Stimulated activated CD4-positive, alpha-beta T cell treated with anti-CD3 and anti-CD28 coated beads, Interleukin-2, amount 100 ng/mL, for 24 hours (primary cell): ENCODE measurements at places on chromosomes 3 and 15.

GRCh38 chr3:173793963-173794362 is 396.4 kb downstream of the NLGN1 start:
- DNase-seq: no peak

DNA sequence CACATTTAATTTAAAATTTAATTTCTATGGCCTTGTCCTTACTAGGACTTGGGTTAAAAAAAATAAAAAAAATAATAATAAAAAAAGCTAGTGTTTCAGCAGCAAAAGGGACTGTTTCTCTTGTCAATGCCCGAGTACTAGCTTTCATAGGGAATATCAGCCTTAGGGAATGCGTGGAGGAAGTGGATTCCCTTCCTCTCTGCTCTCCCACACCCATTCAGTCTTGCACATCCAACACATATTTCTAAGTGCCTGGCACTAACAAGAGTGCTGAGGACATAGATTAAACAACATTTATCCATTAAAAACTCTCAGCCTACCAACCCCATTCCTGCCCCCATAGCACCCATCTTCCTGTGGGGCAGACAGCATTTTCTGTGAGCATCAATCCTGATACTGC is 6.2 kb downstream of the ZNF385D start:
- no peak for DNase-seq

DNA sequence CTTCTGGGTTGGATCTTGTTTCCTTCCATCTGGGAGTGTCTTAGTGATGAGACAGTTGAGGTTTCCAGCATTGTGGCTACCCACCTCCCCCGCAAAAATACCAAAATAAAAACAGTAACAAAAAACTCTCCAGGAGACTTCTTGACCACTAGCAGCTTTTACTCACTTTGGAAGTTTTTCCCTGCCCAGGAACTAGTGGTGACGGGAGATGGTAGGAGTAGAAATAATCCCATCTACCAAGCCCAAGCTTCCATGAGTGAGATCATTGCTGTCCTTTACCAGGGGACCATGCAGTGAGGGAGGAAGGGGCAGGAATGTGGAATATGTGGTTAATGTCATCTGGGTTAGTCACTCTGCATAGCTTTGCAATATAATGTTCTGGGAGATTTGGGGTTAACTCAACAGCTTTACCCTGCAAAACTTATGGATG is 187.7 kb downstream of the ITPR1 start:
- no peak for DNase-seq

DNA sequence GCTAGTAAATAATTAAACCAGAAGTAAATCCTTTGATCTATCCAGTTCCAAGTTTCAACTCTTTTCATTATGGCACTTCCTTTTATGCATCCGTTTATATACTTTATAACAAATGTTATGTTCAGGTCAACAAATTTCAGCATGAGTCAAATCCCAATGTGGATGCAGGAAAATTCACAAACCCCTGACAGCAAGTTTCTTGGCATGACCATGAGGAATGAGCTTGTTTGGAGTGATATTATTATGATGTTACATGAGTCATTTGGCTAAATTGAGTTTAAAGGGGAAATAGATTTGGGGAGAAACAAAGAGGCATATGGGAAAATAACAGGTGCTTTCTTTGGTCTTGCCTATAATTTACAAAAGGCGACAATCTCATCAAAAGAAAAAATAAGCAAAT is 32.1 kb upstream of the KCNMB2 start:
- no peak for DNase-seq

DNA sequence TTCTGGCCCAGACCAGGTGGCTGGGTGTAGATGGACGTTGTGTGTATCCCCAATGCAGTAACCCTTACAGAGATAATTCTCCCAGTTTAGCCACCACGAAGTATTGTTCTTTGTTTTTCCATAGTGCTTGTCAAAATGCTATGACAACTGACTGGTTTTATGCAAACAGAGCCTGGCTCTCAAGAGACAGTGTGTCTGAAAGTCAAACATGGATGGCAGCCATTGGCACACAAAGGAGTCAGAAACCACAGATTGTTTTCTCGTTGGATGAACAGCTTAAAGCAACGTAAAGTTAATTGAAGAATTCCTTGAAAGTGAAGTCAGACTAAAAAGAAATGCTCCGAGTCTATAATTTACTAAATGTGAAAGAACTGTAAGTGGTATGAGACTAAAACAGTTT is 91.2 kb downstream of the FILIP1L start:
- no peak for DNase-seq

GRCh38 chr3:86793786-86794185 is 197.2 kb downstream of the VGLL3 start:
- DNase-seq: no peak

DNA sequence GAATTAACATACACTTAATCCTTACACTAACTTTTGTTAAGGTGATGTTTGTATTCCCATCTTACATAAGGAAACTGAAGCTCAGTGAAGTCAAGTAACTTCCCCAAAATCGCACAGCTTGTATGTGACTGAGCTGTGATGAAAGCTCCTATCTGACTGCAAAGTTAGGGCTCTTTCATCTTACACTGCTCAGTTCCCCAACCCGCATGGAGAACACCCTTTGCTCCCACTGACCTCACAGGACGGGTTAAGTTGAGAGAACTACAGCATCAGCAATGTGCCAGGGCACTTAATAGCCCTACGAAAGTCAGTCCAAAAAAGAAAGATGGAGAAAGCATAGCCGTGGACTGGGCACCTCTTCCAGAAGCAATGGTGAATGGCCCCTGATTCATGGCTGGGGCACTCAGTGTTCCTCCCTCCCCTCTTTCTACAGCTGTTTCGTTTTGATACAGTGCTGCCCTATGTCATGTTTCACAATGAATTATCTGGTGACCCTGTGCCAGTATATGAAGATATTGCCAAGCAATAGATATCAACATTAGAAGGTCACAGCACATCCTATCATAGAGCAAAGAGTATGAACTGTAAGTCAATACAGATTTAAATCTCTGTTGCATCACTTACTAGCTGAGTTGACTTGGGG is 38.0 kb downstream of the CADPS start:
- no peak for DNase-seq

DNA sequence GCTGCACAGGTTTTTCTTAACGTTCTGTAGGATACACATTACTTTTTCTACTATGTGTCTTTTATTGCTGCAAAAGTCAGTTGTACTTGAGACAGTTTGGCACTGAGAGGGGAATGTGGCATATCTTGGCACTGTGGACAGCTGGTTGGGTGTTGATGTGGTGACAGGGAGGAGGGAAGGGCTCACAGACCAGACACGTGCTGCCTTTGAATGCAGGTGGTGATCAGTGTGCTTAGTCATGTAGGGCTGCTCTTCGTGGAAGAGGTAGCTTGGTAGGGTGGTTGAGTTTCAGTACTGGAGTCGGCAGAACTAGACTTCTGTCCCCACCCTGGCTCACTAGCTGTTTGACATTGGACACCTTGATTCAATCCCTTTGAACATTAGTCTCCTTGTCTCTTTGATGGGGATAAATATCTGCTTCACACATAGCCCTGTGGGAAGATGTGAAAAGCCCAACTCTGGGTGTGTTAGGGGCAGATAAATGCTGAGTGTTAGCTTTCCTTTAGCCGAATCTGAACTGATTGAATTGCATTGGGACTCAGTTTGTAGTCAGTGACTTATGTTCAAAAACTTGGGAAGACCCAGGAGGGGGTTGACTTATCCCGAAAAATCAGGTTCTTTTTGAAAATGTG is 108.4 kb downstream of the PTPRG start:
- no peak for DNase-seq

DNA sequence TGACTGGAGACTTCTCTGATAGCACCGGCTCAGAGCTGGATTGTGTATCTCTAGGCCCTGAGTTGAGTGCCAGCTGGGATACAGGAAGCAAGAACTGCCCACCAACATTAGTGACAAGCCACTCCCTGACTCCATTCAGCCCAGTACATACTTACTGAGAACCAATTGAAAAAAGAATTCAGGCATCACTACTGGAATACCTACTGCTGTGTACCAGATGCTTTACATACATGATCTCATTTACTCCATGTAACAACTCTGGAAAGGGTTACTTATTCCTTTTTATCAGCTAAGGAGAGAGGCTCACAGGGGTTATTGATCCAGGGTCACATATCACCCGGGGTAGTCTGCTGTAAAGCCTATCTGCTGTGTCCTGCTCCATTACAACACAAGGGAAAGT is 1.3 kb upstream of the SYN2 start:
- DNase-seq: no peak

GRCh38 chr3:52454938-52455282 is 494 bp upstream of the NISCH start:
- DNase-seq: no peak

DNA sequence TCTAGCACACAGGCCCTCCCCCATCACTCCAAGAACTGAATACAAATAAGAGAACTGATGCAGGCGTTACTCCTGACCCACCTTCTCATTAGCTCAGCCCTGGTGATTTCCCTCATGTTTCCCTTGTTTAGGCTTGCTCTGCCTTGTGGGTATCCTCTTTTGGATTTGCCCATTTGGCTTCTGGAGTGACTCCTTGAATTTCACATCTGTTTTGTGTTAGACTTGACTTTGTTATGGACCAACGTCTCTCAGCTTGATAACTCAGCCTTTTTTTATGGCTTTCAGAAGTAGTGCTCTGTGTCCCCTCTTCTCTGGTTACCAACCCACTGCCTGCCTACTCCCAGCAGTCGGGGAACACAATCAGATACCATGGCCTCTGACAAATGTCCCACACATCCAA is 11.3 kb upstream of the TMOD3 start:
- DNase-seq: no peak

DNA sequence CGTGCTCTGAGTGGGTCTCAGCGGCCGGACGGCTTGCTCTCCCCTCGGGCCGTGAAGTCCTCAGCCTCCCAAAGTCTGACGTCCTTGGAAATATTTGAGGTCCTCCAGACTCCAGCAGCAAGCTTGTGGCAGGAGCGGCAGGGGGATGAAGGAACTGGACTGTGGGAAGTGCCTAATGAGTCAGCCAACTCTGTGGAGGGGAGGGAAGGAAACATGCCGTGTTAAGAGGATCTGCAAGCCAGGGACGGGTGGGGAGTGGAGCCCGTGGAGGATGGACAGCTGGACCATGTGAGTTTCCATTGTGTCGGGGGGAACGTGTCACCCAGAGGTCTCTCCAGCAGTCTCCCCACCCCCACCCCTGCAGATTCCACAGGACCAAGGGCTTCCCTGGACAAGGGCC is 39.4 kb upstream of the IDH2 start:
- no peak for DNase-seq

DNA sequence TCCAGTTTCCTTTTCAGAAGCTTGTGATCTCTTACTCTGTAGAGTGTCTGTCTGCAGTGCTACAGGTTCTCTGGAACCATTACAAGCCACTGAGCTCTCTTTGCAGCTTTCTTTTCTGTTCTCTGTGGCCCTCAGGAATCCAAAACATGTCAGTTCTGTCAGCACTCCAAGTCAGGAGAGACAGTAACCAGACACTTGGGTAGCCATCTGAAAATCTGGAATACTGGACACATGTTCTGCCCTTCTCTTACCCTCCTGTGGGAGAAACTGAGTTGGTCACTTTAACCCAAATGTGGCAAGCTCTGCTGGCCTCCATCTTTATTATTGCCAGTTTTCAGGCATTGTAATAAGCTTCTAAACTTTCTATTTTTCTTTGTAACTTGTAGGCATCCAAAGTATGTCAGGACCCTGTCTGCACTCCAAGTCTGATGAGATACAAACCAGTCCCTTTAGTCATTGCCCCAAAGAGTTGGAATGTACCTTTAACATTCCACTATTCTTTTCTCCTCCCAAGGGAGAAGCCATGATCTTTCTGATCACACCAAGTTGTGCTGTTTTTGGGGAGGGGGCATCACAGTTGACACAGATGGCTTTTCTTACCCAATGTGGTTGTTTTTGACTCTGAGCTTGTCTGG is 183.7 kb downstream of the DPH6 start:
- no peak for DNase-seq

DNA sequence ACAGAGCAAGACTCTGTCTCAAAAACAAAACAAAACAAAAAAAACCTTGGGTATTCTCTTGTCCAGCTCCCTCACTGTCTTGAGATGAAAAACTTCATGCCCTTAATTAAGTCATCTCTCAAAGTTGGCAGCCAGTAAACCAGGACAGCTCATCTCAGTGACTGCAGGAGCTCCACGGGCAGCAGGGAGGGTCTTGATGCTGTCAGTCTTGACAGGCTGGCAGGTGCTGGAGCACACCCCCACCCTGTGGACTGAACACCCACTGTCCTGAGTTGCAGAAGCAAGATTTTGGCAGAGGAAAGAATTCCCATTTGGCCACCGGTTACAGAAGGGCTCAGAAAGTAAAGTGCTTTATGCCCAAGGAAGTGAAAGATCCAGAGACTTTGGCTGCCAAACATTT is 8.0 kb downstream of the DNAJA4 start:
- DNase-seq: no peak

- no peak for DNase-seq
Observed at GRCh38 chr3:148233403-148233802, 464.3 kb upstream of the AGTR1 start.

- no peak for DNase-seq
Observed at GRCh38 chr3:53518495-53518981, 24.1 kb downstream of the CACNA1D start.

- DNase-seq: no peak
Observed at GRCh38 chr15:90062462-90062932, 39.8 kb downstream of the IDH2 start.

DNA sequence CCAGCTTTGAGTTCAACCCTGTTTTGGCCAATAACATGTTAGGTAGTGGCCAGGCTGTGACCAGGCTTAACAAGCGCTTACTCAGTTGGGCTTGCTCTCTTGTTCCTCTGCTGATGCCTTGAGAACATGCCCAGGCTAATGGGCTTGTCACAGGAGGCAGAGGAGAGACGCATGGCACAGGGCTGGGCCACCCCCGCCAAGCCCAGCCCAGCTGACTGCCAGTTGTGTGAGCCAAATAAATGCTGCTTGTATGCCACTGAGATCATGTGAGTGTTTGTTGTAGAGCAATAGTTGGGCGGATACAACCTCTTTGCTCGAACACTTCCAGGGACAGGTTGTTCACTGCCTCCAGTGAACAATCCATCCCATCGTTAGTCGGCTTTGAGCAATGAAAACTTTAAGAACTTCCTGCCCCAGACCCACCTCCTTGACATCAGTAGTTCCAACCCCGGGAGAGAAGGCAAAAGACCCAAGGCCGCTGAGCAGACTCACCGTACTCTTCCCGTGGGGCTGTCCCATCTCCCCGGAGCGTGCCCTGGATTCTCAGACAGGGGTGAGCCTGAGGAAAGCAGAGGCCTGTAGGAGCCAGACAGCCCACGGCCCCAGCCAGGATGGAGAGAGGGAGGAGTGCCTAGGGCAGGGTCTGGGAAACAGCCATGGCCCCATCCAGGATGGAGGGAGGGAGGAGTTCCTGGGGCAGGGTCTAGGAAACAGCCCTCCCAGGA is 4.1 kb downstream of the PLA2G4F start:
- DNase-seq: no peak

- DNase-seq: no peak
Observed at GRCh38 chr3:196193133-196193735, 18.0 kb downstream of the ZDHHC19 start.

DNA sequence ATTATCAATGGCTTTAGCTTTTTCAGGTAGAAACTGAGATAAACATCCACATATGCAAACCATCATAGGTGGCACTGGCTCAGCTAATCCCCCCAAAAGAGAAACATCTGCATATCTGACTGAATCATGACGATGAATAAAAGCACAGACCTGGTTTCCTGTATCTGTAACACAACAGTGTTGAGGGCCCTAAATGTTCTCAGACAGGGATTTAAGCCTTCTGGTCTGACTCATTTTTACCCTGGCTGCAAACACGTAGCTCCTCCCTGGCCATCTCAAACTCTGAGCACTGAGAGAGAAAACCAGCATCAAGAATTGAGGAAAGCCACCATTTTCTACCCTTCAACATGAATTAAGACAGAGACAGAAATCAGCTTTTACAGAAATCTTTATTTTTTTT is 35.2 kb downstream of the GLB1 start:
- DNase-seq: peak; percentile 53
